ENCODE measurements at places on chromosomes 1 and 21. TPM values are rescaled to one million over a fixed set of nuclear protein-coding genes. Genes with fewer than 3 reads are reported as not detected.

The OPRD1 gene
- not detected for total RNA-seq

The NCDN gene
- total RNA-seq, result 29.7 TPM

DNA sequence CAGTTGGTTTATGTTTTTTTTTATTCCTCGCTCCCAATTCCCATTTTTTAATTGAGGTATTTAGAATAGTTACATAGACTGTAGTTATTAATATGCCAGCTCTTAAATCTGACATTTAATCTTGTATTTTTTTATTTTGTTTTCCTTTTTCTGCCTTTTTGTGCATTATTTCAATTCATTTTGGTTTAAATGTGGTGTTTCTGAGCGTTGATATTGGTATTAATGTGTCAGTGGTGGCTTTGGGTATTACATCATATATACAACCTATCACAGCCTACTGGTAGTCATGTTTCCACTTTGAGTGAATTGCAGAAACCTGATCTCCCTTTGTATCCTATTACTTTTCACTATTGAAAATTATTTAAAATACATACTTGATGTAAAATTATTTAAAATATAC is 1027.3 kb downstream of the KCNT2 start:
- no peak for DNase-seq

The CFAP45 gene
- 0.67 TPM for total RNA-seq

DNA sequence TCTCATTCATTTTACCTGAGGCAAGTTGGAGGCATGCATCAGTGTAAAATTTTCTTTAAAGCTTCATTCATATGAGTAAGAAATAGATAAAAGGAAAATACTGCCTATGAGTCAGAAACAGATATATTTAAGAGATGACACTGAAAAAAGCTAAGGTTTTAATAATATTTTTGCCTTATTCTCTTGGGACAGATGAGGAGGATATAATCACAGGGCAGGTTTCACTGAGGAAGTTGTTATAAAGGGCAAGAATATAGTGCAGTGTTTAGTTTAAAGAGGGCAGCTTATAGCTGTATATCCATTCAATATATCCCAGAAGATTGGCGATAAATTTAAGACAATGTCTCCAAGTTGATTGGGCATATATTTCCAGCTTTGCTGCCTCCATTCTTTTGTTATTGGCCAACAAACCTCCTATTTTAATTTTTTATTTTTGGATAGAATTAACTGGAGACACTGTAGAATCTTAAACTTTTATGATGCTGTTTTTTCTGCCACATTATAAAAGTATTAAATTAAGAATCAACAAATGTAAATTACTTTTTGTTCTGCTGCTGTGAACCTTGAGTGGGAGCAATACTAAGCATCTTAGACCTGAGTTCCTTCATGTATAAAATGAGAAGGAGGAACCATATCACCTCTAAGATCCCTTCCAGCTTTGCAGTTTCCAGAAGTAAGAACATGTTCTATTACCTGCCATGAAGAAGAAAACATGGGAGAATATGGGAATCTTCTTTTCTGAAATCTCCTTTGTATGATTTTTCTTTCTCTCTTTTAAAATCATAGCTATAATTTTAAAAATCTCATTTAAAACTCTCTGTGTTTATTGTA is 171.6 kb downstream of the S1PR1 start:
- no peak for DNase-seq

The ITSN1 gene
- 2.9 TPM for total RNA-seq

GRCh38 chr1:76625886-76626678 is 241.2 kb upstream of the ST6GALNAC5 start:
- no peak for DNase-seq

DNA sequence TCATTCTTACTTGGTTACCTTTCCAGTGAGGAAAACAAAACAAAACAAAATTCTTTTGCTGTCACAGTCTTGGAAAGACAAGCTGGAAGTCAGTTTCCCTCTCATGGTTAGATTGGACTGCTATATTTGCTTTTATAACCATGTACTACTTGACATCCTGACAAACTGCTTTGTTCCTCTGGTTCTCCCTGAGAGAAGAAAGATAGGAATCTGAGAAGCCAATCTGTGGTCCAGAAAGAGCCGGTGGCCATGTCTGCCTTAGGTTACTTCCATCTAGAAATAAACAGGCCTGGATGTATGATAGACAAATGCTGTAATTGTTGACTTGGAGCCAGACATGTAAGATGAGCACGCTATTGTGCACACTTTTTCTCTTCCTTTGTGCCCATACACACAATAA is 330.0 kb downstream of the BRINP3 start:
- no peak for DNase-seq

The DHRS3 gene
- 87.4 TPM for total RNA-seq

The FALEC gene
- total RNA-seq, result not detected

The PPM1J gene
- 0.76 TPM for total RNA-seq

The LINGO4 gene
- 0.36 TPM for total RNA-seq

DNA sequence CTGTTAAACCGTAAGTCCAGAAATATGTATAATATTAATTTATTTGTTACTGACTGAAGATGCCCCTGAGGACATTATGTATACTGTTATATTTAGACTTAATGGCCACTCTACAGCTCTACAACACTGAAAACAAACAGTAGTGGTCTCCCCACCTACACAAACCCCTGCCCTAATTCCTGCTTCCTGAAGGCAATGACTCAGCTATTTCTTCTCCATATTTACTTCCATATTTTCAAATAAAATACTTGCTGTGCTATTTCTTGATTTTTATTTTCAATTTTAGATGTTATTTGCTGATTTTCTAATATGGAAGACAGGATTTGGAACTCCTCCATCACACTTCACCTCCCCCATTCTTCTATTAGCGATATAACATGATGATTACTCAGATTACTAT is 97.6 kb downstream of the PCNX2 start:
- DNase-seq, result no peak

The HAO2 gene
- not detected for total RNA-seq

The ITLN1 gene
- total RNA-seq, result not detected

DNA sequence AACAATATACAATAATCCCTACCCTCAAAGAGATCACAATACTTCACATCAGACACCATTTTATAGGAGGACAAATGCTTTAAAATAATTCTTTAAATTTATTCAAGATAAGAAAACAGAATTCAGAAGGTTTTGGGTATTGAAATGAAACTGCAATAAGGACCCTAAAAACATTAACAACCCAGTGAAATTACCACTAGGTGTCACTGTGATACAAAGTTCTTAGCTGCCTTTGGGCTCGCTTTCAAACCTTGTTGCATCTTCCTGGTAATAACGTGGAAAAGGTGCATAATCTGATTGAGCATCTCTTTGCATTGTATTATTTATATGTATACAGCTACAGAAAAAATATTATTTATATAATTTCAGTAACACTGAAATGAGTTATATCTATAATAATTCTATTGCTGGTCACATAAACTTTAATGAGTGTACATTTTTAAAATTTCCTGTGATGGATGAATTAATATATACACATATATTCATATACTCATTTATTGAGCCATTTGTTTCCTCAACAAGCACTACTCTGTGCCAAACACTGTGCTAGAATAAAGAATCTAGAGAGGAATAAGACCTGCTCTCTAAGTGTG is 185.2 kb downstream of the FAF1 start:
- no peak for DNase-seq

The PLEKHM2 gene
- 59.8 TPM for total RNA-seq

The FLG2 gene
- not detected for total RNA-seq

GRCh38 chr1:150249936-150250335 is 7.6 kb upstream of the CA14 start:
- DNase-seq, result no peak

GRCh38 chr1:184627007-184627341 is 127.7 kb downstream of the EDEM3 start:
- no peak for DNase-seq

GRCh38 chr1:205137901-205138300 is 16.1 kb upstream of the RBBP5 start:
- no peak for DNase-seq

DNA sequence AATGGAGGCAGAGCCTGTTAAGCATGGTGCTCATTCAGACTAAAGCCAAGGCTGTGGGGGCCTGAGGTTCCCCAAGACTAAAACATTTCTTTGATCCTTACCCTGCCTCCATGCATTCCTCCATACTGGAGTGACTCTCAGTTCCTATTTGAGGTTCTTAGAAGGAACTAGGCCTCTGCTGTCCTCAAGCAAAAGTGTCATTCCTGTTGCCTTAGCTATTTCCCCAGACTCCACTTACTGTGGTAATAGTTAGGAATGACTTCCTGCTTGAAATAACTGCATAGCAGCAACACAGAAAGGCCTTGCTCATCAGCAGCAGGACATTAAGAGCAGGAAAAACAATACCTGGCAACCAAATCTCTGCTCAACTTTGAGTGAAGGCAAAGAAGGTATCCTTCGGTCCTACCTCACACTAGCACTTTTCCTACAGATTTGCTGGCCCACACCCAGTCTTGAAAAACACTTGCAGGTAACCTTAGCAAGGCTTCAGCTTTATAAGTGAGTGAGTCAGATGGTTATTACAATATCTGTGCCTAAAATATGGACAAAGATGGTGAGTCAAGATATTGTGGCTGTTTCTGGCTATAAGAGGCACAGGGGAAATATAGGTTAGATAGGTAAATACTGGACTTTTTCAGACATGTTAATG is 14.8 kb downstream of the LRRC41 start:
- DNase-seq, result no peak

- DNase-seq, result no peak
Observed at GRCh38 chr1:12506281-12507280, 111.4 kb downstream of the DHRS3 start.

DNA sequence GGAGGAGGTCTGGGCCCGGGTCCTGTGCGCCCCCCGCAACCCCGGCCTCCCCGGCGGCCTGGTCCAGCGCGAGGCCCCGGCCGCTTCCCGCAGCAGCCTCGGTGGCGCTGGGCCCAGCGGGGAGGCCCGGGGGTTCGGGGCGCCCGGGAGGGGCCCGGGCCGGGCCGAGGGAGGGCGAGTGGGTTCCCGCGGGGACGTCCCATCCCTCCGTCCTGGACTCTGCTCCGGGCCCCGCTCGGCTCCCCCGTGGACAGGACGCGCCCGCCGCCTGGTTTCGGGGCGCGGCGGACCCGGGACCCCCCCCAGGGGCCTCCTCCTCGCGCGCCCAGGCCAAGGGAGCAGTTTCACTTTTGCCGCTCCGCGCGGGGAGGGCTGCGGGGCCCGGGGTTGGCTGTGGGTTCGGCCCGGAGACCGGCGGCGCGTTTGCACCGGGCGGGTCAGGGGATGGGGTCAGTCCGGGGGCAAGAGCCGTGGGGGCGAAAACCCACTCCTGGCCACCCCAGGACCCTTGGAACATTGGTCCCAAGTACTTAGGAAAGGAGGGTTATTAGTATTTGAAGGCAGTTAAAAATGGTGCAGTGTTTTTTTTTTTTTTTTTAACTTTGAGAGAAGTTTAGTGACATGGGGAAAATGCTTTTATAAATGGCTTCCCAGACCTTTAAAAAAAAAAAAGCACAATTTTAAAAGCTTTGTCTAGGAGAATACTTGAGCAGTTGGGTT is 677 bp downstream of the AGPAT3 start:
- DNase-seq, result peak; percentile 74

DNA sequence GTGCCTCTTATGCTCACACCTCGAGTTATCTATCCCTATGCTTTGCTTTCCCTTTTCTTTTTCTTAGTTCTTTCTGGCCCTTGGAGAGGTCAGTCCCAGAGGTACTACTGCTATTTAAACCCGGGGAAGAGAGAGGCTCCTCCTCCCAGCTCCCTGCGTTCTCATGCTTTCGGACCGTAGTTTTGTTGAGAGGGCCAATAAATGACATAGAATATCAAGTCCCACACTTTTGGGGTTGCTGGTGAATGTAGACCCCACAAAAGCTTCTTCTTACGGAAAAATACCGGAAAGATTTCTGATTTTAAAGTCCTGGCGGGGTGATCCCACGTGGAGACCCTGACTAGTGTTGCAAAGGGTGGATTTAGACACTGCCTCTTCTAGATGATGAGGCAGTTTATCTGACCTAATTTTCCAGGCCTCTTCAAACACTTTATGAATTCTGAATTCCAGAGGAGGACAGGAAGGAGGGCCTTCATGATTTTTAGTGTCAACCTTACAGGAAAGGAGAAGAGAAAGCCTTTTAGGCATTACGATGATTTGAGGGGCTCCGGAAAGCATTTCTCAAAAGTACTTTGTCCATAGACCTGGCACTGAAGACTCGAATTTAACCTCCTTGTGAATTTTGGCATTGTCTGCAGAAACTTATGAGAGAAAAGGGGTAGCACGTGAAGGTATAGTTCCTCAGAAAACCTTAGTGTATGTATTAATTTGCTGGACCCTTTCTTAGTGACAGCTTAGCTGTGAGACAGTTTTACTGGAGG is 694 bp downstream of the TMEM167B start:
- DNase-seq, result no peak

The ST6GALNAC5 gene
- not detected for total RNA-seq

- DNase-seq, result no peak
Observed at GRCh38 chr1:201888282-201889089, at the start of gene SHISA4. Gene SHISA4 (plus strand): TSS chr1:201888898. CDS start chr1:201888995, 97 bp downstream.

- DNase-seq, result no peak
Observed at GRCh38 chr1:23169727-23170335, 1.2 kb upstream of the LUZP1 start.

The GJA8 gene
- not detected for total RNA-seq

DNA sequence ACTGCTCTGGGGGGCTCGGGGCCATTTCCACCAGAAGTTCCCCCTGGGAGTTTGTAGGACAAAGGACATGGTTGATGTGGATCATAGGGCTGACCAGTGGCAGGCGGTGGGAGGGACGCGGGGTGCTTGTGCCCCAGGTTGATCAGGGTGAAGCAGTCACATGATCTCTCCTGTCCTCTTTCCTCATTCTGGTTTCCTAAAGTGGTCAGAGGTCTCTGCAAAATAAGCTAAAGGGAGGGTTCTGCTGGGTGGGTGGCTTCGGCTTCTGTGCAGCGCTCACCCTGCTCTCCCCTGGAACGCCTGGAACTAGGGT is 9.2 kb downstream of the PDXK start:
- no peak for DNase-seq

GRCh38 chr1:170238704-170239391 is 93.1 kb downstream of the NTMT2 start:
- no peak for DNase-seq

The CD5L gene
- not detected for total RNA-seq

The CROCC gene
- total RNA-seq, result 91.7 TPM

- DNase-seq, result no peak
Observed at GRCh38 chr1:53324321-53324720, 3.5 kb downstream of the LRP8 start.

The FAM163A gene
- total RNA-seq, result 0.11 TPM

- no peak for DNase-seq
Observed at GRCh38 chr1:112496290-112496689, 12.5 kb upstream of the WNT2B start.

DNA sequence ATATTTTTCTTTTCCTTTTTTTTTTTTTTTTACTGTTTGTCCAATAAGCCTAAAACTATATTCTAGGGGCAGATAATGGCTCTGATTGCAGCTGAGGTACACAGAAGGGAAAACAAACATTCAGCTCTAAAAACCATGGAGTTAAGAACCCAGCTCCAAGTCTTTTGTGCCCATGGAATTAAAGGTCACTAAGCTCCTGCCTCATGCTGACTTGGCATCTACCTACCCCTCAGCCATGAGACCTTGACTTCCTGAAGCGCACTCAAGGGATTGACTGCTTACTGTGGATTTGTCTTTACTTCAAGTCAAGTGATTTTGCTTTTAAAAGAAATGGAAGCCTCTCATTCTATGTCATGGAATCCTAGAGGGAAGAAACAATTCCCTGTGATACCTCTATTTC is 192.3 kb downstream of the AMY1C start:
- no peak for DNase-seq

The RXFP4 gene
- not detected for total RNA-seq

Measured in CD4-positive, alpha-beta memory T cell (primary cell).